ENCODE measurements at places on chromosomes 5 and 9. TPM values are rescaled to one million over a fixed set of nuclear protein-coding genes. Genes with fewer than 3 reads are reported as not detected.

The F2RL2 gene
- 6.6 TPM for total RNA-seq

The LCP2 gene
- not detected for total RNA-seq

The BTNL3 gene
- total RNA-seq = not detected

The ENTREP1 gene
- total RNA-seq = 0.14 TPM

The CCDC171 gene
- 5.0 TPM for total RNA-seq

The CATSPER3 gene
- total RNA-seq = not detected

The OLFM1 gene
- 0.44 TPM for total RNA-seq

The PCDHGB4 gene
- 28.2 TPM for total RNA-seq

The LHX3 gene
- not detected for total RNA-seq

The ELP1 gene
- 20.8 TPM for total RNA-seq

The PFN3 gene
- not detected for total RNA-seq

The GEMIN5 gene
- total RNA-seq = 9.6 TPM

The GABBR2 gene
- total RNA-seq = 8.3 TPM

The COMMD10 gene
- 21.2 TPM for total RNA-seq

The EPB41L4A gene
- 0.29 TPM for total RNA-seq

The PCDHA13 gene
- not detected for total RNA-seq

The TRIO gene
- total RNA-seq = 371 TPM

The INSL6 gene
- total RNA-seq = not detected

The SLC46A2 gene
- total RNA-seq = not detected

The MAMDC2 gene
- total RNA-seq = 1.8 TPM

The SLC25A2 gene
- 0.44 TPM for total RNA-seq

The CAAP1 gene
- total RNA-seq = 22.3 TPM

The C1QTNF3 gene
- total RNA-seq = under 0.01 TPM

The ADAMTS2 gene
- total RNA-seq = 8.1 TPM

The FCN2 gene
- total RNA-seq = not detected

The KCNIP1 gene
- not detected for total RNA-seq

The DBH gene
- not detected for total RNA-seq

The C9orf153 gene
- under 0.01 TPM for total RNA-seq

The RARS1 gene
- 146 TPM for total RNA-seq

The PCDHB11 gene
- 0.29 TPM for total RNA-seq

The MOB3B gene
- total RNA-seq = 0.57 TPM

The SHC3 gene
- 15.3 TPM for total RNA-seq

The ZBTB43 gene
- total RNA-seq = 14.7 TPM

The TARS1 gene
- total RNA-seq = 321 TPM

The NRG2 gene
- total RNA-seq = 1.0 TPM

Measured in placental pericyte (primary cell).